ENCODE measurements at places on chromosomes 7 and 10. TPM values are rescaled to one million over a fixed set of nuclear protein-coding genes. Genes with fewer than 3 reads are reported as not detected.

BUD31 gene
- 116 TPM for total RNA-seq

CABCOCO1 gene
- total RNA-seq: not detected

POMZP3 gene
- 2.3 TPM for total RNA-seq

FAM170B gene
- total RNA-seq: not detected

C10orf62 gene
- total RNA-seq: not detected

JAZF1 gene
- total RNA-seq: 5.5 TPM

SMURF1 gene
- total RNA-seq: 20.2 TPM

LIPK gene
- total RNA-seq: not detected

C10orf105 gene
- total RNA-seq: not detected

ADIRF gene
- 36.5 TPM for total RNA-seq

FAM25C gene
- total RNA-seq: not detected

PLEKHS1 gene
- total RNA-seq: not detected

RAB18 gene
- total RNA-seq: 42.1 TPM

SNX10 gene
- total RNA-seq: 0.39 TPM

IKZF1 gene
- total RNA-seq: under 0.01 TPM

EPHB6 gene
- total RNA-seq: 0.79 TPM

Data from pulmonary artery endothelial cell (primary cell).